T-helper 9 cell (primary cell): ENCODE measurements at places on chromosomes 5 and 9.

- no peak for DNase-seq
Observed at GRCh38 chr5:41682641-41683040, 172.2 kb upstream of the PLCXD3 start.

DNA sequence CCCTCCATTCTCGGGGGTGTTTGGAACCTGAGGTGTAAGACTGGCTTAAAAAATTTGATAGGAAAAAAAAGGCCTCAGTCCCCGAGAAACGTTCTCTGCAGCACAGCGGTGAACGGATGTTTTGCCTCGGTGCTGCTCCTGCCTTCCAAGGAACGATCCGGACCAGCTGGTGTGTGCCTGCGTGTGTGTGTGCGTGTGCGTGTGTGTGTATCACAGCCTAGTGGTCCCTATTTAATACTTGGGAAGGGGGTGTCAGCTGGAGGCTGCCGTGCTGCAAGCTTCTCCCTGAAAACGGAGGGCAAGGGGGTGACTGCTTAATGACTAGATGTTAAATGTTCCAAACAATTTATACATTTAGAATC lies 76.9 kb downstream of the LHX2 start:
- DNase-seq, result no peak

GRCh38 chr9:114099669-114100270 lies 678 bp upstream of the KIF12 start:
- DNase-seq, result no peak

DNA sequence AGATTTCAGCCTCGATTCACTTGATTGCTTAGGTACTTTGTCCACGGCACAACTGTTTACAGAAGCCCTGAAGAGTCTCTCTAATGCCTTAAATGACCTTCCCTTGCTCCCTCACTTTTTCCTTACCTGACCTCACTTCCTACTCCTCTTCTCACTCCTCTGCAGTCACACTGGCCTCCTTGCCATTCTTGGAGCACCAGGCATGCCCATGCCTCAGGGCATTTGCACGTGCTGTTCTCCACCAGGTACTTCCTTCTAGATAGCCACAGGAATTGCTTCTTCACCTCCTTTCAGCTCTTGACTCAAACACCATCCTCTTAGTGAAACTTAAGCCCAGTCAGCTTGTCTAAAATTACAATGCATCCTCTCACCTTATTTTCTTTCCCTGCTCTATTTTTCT lies 52.4 kb upstream of the TRAF1 start:
- no peak for DNase-seq

GRCh38 chr5:68214482-68215207 lies 911 bp upstream of the PIK3R1 start:
- DNase-seq, result no peak

DNA sequence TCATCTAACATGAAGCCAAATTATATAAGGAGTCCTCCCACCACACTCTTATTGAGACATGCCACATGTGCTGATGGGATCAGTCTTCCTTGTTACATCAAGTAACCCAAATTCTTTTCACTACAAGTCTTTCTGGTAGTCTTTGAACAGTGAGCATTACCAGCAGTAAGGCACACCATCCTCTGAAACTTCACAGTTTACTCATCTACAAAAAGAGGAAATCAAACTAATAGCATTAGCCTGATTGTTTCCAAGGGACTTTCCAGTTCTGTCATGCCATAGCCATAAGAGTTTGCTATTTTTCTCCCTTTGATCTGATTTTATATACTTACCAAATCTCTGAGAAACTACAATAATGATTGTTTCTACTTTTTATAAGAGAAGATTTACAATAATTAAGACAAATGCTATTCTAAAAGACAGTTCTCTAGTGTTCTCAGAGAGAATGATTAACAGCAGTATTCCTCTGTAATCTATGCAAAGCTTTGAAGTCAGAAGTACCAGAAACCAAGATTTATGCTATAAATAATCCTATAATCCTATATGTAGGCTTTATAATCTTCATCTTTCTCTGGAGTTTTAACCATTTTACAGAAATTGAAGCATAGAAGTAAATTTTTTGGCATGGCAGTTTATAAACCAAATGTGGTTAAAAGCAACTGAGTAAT lies 166.2 kb upstream of the ACO1 start:
- no peak for DNase-seq

DNA sequence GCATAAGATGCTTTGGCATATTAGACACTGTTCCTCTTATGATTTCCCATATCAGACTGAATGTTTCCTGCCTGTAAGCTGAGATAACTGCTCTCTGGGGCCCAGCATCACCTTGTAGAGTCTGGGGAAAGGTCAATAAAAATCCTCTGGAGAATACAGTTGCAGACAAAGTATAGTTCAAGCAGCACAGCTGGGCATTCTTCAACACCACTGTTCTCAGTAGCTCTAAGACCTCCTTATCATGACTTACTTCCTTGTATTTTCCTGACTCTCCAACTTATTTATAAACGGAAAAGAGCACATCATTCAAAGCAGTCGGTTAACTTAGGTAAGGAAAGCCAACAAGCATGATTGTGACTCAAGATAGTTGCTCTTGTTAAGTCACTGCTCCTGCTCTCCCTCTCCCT lies 208.7 kb upstream of the RASEF start:
- no peak for DNase-seq

GRCh38 chr5:172854451-172854871 lies 20.4 kb downstream of the ERGIC1 start:
- DNase-seq, result no peak

- no peak for DNase-seq
Observed at GRCh38 chr9:130870491-130871381, 25.9 kb downstream of the QRFP start.

GRCh38 chr5:43110606-43111170 lies 10.0 kb upstream of the ZNF131 start:
- no peak for DNase-seq

GRCh38 chr5:74415695-74416102 lies 224.8 kb downstream of the ENC1 start:
- DNase-seq, result no peak

- DNase-seq, result no peak
Observed at GRCh38 chr9:115195912-115196311, 78.0 kb upstream of the TNC start.

GRCh38 chr5:61055434-61056006 lies 106.7 kb downstream of the SMIM15 start:
- DNase-seq, result no peak

DNA sequence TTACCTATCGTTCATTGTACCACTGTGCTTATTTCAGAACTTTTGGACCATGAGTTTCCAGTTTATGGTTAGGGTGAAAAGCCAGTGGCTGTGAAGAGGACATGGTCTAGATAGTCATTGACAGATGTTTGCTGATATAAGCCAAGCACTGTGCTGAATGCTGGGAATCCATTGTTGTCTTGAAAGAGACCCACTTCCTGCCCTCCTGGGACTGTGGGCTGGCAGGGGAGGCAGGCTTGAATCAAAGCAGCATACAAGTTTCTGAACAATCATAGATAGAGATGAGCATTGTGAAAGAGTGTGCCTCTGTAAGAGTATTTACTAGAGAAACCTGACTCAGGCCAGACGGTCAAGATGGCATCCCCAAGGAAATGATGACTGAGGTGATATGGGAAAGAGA lies 73.4 kb downstream of the NMUR2 start:
- no peak for DNase-seq

GRCh38 chr5:157006262-157006661 lies 43.2 kb upstream of the TIMD4 start:
- no peak for DNase-seq

DNA sequence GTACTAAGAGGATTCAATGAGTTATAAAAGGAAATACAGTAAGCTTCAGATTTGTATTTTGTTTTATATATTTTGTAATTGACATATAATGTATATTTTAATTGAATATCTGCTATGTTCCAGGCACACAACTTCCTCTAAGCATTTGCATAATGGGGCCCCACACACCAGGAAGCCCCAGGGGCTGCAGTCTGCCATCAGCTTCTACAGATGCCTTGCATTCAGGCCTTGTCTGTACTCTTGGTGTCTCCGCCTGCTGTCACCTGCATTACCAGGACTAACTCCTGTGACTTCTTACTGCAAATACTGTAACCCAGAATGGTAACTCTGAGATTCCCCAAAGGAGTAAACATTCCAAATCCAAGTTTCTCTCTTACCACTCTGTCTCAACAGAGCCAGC lies 20.6 kb downstream of the ARL15 start:
- no peak for DNase-seq

GRCh38 chr9:135615666-135616618 lies 23.4 kb downstream of the GLT6D1 start:
- no peak for DNase-seq

GRCh38 chr9:110187126-110187525 lies 20.8 kb downstream of the C9orf152 start:
- DNase-seq, result no peak

DNA sequence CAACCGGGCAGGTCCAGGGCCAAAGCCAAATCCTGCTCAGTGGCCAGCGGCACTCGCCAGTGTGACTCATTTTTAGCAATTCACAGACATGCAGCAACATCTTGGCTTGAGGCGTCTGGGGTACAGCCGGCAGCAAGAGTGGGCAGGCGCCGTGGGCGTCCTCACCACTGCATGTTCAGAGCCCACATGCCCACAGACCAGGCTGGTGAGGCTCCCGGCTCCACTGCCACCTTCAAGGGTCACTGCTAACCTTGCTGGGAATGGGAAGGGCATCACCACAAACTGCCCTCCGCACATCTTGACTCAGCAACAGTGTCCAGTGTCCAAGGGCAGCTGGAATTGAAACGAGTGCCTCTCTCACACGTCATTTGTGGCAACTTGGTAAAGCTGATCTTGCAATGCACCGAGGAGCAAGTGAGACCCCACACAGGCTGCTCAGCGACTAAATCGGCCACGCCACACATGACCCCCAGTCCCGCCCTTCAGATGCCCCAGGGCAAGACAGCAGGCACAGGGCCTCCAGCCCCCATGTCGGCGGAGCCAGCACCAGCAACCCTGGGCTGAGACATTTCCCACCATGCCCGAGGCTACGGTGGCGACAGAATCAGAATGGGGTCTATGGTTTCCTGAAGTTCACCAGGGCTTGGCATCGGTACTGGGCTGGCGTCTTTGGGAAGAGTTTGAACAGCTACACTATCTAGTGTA lies 140.3 kb downstream of the ROR2 start:
- no peak for DNase-seq

- DNase-seq, result no peak
Observed at GRCh38 chr9:23812673-23813072, 13.4 kb downstream of the ELAVL2 start.

DNA sequence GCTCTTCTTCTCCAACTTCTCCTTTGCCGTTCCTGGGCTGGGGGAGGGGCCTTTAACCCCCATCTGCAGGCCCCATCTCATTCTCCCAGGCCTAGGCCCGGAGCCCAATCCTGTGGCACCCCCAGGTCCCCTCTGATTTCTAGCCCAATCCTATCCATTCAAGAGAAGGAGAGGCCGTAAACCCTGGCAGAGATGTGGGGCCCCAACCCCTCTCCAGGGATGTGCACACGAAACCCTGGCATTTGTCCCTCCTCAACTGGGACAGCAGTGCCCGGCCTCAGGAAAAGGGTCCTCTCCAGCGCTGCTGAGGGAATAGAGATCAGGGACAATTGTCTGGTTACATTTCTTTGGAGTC lies 24.2 kb upstream of the ADAMTS2 start:
- DNase-seq, result no peak

- DNase-seq, result no peak
Observed at GRCh38 chr5:82105457-82105856, 133.6 kb downstream of the ATG10 start.

- no peak for DNase-seq
Observed at GRCh38 chr5:133051061-133051541, 712 bp upstream of the HSPA4 start.

DNA sequence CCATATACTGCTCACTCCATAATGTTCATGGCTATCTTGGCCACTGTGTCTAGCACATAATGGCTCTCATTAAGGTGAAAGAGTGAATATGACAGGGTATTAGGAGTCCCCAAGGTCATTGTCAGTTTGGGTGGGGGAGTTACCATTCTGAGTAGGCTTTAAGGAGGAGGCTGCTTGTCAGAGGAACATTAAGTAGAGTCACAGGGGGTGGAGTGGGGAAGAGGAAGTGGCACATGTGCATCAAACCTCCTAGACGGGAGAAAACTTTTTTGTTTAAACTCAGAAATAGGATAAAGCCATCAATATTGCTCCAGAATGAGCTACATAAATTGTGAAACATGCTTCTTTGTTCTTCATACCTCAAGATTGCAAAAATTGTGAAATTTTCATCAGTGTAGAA lies 45.5 kb downstream of the DAB2IP start:
- DNase-seq, result no peak

DNA sequence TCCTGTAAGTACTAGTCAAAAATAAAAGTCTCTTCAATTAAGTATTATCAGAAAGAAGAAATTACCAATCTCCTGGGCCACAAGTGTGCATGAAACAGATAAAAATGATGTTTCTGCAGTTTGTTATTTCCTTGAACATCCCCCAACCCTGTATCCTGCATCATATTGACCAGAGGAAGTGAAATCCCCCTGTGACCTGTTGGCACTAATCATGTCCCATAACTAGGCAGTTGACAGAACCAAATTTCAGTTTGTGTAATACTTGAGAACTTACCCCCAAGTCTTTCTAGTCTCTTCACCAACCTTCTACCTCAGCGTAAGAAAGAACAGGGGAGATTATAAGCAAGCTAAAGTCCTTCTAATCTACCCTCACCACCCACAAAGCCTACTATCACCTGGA lies 368.2 kb upstream of the PDE4D start:
- DNase-seq, result no peak

DNA sequence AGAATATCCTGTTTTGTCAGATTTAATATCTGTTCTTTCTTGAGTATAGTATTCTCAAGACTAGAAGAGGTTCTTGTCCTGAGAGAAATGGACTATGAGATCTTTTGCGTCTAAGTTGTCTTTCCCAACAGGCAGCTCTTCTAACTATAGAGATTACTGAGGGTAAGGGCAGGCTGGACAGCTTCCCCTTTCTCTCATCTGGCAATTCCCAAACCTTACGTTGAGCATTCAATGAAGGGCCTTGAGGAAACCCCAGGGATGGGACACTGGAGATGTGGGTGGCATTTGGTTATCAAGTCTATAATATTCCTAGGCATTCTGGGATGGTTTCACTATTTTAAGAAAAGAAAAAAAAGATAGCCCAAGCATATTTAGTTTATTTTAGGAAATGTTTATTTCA lies 28.0 kb upstream of the C5orf47 start:
- DNase-seq, result no peak

GRCh38 chr5:175658299-175659145 lies 651 bp downstream of the HRH2 start:
- DNase-seq, result no peak

GRCh38 chr5:142006363-142007236 lies 6.2 kb downstream of the GNPDA1 start:
- DNase-seq, result no peak

DNA sequence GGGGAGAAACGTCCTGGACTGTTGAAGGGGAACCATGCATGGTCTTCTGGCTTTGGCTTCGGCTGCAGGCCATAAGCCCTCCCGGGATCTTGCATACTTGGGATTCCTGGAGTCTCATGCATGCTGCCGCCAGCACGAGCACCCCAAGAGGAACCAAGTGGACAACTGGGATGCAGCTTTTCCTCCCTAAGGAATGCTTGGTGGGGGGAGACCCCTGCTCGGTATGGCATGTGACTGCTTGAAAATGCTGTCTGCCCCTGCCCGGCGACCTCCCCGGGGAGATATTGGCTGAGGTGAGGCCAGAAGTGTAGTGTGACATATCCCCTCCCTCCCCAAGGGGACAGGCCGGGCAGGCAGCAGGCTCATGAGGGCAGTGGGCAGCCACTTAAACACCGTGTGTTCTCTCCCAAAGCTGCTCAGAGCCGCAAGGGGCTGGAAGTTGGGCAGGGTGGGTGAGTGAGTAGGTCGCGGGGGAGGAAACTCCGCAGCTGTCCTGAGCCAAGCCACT lies 15.7 kb downstream of the TMEM171 start:
- DNase-seq, result no peak
